ENCODE measurements at places on chromosomes 1 and 21. TPM values are rescaled to one million over a fixed set of nuclear protein-coding genes. Genes with fewer than 3 reads are reported as not detected.

The CD5L gene
- total RNA-seq: 0.17 TPM

The FABP3 gene
- 3.6 TPM for total RNA-seq

The CHRM3 gene
- total RNA-seq: 23.6 TPM

The SLFNL1 gene
- total RNA-seq: 0.41 TPM

The GNAT2 gene
- total RNA-seq: not detected

The PLEKHM2 gene
- total RNA-seq: 24.2 TPM

The CYYR1 gene
- 3.8 TPM for total RNA-seq

The ASAP3 gene
- total RNA-seq: 37.4 TPM
